ENCODE measurements at places on chromosomes 7 and 10.

DNA sequence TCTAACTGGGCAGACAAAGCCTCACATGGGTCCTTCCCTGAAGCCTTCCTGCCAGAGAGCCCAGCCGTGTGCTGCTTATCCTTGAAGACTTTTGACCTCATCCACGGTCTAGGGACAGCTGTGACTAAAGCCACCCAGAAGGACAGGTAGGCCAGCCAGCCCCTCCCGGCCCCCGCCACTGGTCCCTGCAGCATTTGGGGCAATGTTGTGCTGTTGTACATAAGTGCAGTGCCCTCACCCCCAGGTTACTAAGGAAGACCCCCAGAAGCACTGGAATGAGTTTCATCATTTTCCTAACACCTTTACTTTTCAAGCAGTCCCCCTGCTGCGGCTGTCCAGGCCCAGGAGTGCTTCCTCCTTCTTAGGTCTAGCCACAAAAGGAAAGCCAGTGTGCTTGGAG is 43.0 kb downstream of the TMEM209 start:
- no peak for DNase-seq

DNA sequence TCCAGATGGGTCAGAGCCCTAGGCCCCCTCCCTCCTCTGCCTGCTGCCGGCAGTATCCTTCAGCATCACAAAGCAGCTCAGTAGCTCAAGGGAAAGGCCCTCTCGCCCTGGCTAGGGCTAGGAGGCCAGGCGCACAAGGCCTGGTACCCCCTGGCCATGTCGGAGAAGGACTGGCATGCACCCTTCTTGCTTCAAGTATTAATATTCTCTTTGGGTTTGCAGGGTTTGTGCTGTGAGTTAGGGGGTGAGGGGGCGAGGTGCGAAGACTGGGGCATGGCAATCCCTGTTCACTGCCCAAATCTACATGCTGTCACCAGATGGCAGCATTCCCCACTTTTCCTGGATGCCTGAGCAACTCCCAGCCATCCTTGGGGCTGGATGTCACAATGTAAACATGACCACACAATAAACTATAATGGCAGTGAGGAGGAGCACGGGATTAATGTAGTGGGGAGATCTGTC is 105.2 kb downstream of the NEURL1 start:
- no peak for DNase-seq

- DNase-seq, result no peak
Measured at GRCh38 chr10:22805304-22805703, 90.9 kb upstream of the PIP4K2A start.

GRCh38 chr10:63474488-63474887 is 8.7 kb upstream of the JMJD1C start:
- DNase-seq, result no peak

- no peak for DNase-seq
Measured at GRCh38 chr7:150937848-150938561, 40.1 kb downstream of the KCNH2 start.

DNA sequence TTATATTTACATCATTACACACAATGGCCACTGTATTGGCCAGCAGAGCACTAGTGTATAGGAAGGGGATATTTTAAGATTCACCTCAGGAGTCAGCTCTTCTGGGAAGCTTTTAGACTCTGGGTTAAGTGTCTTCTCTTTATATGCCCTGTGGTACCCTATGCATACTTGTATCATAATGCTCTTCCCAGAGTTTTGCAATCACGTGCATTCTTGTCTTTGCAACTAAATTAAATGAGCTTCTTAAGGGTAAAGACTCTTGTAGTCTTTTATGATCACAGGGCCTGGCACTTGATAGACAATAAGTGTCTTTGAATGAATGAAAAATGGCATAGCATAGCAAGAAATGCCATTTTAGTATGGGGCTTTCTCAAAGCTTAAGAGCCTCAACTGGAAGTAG is 35.4 kb upstream of the ARMS2 start:
- no peak for DNase-seq

- DNase-seq, result no peak
Measured at GRCh38 chr10:53315709-53316108, 543.1 kb upstream of the MBL2 start.

DNA sequence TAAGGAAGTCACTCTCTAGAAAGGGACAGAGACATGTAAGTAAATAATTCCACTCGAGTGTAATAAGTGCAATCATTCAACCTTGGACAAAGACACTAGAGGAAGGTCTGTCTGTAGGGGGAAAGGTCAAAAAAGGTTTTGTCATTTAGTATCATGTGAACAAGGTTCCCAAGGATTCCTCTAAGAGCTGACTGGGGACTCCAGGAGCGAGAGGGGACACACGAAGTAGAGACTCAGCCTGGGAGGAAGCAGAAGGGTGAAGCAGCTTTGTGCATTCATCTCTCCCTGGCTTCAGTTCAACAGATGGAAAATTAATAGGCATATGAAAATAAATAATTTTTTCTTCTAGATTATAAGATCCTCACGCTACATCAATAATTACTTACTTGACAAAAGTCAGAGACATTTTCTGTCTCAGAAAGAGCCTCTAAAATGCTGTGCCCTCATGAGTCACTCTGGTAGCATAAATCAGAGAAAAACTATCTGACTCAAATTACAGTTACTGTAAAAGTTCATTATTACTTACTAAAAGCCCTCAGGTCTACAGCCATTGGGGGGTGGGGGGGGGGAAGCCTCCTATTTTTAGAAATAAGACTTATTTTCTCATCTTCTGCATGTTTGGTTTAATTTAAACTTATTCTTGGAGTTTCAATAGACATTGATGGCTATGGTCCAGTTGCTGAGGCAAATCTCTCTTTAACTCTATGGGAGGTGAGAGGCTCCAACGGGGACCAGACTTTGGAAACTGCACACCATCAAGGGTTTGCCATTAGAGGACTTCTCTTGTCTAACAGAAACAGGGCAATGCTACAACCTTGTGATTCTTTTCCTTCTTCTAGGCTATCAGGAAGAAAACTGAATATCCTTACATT is 275.1 kb upstream of the KLF14 start:
- no peak for DNase-seq

DNA sequence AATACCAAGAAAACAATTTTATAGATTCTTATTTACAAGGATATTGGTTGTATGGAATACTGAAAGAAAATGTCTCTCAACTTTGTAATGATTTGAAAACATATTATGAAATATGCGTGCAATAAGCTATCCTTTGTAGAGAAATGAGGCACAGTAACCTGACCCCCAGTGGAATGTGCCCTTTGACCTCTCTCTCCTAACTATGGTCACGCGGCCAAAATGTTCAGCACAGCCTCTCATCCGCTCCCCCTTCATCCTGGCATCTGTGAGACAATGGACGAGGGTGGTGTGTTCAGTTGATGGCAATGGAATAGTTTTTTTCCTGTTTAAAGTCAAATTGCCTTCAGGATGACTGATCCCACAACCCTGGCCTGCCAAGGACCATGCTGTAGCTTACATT is 13.3 kb downstream of the BEND7 start:
- no peak for DNase-seq

GRCh38 chr10:88187472-88187871 is 324.0 kb downstream of the PTEN start:
- DNase-seq, result no peak

DNA sequence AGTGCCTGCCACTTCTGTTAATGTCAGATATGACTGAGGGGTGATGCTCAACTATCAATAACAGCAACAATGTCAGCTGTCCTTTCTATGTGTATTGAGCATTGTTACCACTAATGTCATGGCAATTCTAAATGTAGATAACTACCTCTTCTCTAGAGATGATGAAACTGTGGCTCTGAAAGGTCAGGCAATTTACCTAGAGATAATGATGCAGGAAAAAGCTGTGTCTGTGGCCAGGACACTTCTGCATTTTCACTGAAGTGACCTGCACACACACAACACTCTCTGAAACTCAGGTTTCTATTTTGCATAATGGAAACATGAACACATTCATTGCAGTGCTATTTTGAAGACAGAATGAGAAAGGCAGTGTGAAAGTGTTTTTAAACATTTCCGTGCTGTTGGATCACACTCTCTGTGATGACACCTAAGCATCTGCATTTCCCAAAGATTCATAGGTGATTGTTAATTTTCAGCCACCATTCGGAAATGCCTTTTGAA is 148.2 kb downstream of the KCND2 start:
- no peak for DNase-seq

DNA sequence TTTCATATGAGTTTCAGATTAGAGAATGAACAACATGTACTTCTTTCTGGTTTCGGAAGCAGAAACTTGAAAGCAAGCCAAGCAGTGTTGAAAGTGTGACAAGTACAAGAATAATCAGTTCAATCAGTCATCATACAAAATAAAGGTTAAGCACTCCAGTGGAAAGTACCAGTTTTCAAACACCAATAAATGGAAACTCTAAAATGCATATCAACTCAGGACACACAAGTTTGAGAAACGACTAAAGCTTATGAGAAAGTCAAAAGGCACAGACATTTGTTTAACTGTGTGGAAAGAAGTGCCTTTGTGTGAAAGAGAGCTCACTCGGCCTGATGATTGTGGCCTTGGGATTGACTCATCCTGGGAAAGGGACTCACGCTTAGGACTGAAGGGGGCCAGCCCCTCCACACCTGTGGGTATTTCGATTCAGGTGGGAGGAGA is 60.6 kb upstream of the AKR1C1 start:
- no peak for DNase-seq

- DNase-seq, result no peak
Measured at GRCh38 chr10:31261511-31262311, 57.3 kb upstream of the ZEB1 start.

- no peak for DNase-seq
Measured at GRCh38 chr7:114342431-114343179, 72.0 kb upstream of the FOXP2 start.

GRCh38 chr7:46160861-46161260 is 239.8 kb upstream of the IGFBP3 start:
- DNase-seq, result peak; percentile 84

GRCh38 chr10:92486637-92487036 is 87.3 kb downstream of the IDE start:
- DNase-seq, result no peak

DNA sequence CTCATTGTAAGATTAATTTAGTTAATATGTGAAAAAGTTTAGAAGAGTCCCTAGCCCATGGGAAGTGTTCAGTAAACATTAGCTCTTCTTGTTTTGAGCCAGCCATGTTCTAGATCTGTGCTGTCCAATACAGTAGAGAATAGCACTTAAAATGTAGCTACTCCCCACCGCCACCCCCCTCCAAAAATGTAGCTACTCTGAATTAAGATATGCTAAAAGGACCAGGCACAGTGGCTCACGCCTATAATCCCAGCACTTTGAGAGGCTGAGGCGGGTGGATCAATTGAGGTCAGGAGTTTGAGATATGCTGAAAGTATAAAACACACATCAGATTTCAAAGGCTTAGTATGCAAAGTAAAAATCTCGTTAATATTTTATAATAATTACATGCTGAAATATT is 47.3 kb upstream of the MXI1 start:
- no peak for DNase-seq

DNA sequence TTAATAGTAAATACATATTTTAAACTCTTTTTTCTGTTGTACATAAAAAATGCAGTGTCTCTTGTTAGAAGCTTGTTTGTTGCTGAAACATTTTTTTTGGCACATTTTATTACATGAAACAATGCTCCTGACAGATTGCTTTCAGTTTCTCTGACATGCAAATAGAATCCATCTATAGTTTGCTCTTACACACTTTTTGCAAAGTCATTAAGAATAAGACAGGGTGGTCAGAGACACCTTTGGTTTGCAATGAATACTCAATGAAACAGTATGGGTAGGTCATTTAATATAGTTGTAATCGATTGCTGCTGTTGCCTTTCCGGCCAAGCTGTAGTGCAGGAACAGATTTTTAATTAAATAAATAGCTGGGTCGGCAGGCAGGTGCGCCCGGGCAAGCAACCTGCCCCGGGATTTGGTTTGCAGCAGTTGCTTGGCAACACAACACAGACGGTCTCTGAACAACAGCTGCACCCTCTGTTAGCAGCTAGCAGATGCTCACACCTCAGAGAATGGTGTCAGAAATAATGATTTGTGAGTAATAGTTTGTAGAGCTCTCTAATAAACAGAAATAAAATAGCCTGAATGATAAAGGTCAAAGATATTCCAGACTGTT is 115.7 kb upstream of the CACNA2D1 start:
- no peak for DNase-seq

DNA sequence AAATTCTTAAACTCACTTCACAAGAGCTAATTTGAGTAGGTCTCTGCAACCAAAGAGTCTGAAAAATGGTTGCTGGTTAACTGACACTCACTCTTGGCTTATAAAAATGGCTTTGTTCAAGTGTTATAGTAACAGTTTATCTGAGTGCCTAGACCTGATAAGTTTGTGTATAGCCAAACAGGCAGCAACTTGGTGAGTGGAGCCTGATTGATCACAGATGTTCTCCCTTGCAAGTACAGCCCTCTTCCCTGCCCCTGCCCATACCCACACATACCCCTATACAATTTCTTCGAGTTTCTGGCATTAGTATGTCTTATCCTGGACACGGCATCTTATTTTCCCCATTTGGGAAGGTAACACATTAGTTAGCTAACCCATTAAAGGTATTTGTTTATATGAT is 149.5 kb downstream of the SLC16A9 start:
- DNase-seq, result no peak

All from keratinocyte (primary cell).